ENCODE measurements at places on chromosomes 6 and 20.

DNA sequence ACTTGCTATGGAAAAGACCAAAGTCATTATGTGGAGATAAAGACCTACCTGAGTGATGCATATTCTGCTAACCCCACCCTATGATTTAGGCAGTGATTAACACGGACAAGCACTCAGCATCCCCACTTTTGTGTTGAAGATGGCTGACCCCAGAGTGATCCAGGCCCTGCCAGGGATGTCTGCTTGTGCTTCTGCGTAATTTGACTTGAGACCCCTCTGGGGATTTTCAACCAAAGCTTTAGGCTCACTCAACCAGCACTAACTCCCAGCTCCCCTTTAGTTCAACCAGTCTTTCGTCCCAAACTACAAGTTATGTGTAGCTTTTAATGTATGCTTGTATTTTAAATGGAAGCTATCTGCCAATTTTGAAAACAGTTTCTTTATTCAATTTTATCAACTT lies 538.0 kb upstream of the ID4 start:
- DNase-seq: no peak

DNA sequence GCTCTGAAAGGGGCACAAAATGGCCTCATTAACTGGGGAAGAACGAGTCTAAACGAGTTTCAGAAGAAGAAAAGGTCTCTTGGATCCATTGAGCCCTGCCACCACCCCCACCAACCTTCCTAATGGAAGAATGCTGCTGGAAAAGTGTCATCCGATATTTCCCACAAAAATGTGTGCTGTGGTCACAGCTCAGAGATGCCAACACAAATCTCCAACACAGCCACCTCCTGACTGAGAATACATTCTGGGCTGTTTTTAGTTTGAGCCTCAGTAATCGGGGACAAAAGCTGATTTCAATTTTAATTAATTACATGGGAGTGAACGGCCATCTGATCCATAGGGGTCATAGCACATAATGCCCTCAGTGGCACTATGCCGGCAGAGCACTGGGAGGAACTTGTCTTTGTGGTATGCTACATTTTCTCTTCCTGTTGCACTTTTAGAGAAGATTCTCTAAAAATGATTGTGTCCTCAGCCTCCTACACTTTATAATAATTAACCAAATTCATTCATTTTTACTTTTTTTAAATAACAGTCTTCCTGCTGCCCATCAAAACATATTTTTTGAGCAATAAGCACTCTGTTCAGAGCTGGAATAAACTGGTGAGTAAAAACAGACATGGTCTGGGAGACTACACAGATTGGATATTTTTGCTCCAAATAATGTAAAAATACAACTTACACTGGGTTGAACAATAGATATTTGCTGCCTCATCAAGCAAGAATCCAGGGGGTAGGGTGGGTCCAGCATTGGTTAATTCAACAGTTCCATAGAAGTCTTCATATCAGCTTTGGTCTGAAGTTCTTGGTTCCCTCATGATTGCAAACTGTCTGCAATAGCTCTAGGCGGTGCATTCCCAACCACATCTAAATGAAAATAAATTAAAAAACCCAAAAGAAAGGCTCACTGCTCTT lies 143.6 kb upstream of the TMEM170B start:
- no peak for DNase-seq

GRCh38 chr6:118787724-118788423 lies 106.1 kb upstream of the ASF1A start:
- DNase-seq: no peak

GRCh38 chr20:63775096-63775978 lies 35.8 kb downstream of the SLC2A4RG start:
- DNase-seq: no peak

DNA sequence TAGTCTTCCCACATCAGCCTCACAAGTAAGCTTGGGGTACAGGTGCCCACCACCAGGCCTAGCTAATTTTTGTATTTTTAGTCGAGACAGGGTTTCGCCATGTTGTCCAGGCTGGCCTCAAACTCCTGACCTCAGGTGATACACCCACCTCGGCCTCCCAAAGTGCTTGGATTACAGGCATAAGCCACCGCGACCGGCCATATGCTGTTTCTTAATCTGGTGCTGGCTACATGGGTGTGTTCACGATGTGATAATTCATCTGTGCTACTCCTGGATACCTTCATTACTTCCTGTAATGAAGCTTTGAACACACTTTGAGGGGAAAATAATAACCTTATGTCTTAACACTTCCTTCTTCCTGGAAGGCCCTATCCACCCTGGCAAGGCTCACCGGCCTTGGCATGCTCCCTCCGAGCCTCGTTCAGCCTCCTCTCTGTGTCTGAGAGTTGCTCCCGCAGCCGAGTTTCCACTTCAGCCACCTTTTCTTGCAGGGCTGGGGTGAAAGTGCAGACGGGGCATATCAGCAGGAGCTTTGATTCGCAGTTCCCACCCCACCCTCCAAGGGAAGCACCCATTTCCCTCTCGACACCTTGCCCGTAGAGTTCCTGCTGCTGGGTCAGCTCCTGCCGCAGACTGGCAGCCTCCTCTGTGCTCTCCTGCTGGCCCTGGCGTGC lies 5.6 kb upstream of the PSORS1C2 start:
- no peak for DNase-seq

DNA sequence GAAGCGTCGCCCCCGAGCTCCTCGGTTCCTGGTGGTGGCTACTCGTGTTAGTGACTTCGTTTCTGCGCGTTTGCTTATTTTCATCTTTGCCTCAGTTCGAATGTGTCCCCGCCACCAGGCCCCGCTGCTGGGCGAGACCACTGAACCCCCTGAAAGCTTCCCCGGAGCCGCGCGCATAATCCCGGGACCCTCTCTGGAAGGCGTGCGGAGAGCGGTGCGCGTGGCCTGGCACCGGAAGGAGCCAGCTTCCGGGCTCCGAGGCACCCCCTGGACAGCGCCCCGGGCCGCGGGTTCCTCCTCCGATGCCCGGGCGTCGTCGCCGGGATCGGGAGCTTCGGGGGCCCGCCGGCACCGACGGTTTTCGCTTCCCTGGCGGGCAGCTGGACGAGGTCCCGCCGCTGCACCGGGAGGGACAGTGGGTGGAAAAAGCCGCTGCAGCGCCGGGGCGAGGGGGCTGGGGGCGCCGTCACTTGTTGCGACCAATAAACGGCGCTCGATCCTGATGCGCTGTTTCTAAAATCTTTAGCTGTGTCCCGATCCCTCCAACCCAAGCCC lies 643 bp upstream of the SLC35D3 start:
- no peak for DNase-seq

GRCh38 chr6:9360881-9361280 lies 925.5 kb upstream of the SLC35B3 start:
- no peak for DNase-seq

DNA sequence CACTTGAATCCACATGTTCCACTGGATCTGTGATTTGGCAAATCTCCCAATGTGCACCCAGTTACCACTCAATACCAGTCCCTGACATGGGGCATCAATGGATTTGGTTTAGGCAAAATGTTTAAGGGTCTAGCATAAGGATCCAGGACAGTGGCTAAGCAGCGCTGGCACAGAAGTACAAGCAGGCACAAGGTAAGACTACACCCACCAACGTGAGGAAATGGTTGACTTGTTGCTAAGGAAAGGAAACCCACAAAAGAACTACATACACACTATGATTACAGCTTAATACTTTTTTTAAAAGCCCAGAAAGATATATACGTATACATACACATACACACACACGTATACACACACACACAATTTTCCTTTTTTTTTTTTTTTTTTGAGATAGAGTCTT lies 79.0 kb downstream of the DNAAF9 start:
- no peak for DNase-seq

GRCh38 chr6:136611133-136611532 lies 60.9 kb upstream of the MAP7 start:
- DNase-seq: no peak

- DNase-seq: no peak
These were observed 128.3 kb upstream of the PDE10A start for GRCh38 chr6:165791306-165791705.

- DNase-seq: no peak
These were observed 94.2 kb downstream of the CDS2 start for GRCh38 chr20:5221061-5221430.

- no peak for DNase-seq
These were observed 364.6 kb downstream of the GJA1 start for GRCh38 chr6:121800047-121800446.

GRCh38 chr6:32484614-32484998 lies 44.9 kb downstream of the HLA-DRA start:
- no peak for DNase-seq

DNA sequence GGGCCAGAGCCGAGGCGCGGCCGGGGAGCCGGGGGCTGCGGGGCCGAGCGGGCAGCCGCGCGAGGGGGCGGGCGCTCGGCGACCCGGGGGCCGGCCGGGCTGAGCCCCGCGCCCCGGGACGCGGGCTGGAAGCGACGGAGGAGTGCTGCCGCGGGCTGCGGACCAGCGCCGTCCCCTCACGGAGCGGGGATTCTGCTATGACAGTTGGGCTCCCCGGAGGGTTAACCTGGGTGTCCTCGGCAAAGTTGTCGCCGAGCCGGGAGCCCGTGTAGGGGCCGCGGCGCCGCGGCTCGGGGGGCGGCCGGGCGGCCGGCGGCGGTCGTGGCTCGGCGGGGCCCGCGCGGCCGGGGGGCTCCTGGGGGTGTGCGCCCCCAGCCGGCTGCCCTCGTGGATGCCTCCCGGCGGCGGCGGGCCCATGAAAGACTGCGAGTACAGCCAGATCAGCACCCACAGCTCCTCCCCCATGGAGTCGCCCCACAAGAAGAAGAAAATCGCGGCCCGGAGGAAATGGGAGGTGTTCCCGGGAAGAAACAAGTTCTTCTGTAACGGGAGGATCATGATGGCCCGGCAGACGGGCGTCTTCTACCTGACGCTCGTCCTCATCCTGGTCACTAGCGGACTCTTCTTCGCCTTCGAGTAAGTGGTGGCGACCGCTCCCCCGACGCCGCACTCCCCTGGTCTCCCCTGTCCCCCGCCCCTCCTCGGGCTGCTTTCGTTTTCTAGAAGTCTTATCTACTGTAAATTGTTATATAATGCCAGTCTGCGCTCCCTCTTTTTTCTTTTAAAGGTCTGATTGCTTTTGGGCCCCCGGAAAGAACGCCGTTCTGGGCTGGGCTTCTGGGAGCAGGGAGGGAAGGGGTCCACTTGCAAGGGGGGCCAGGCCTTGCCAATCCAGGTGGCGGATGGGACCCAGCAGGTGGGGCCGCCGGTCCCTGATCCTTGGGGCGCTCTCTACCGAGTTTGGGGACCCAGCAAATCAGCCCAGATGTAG lies 936 bp downstream of the ZDHHC14 start:
- DNase-seq: no peak

- DNase-seq: no peak
These were observed 366.8 kb downstream of the TAF4 start for GRCh38 chr20:61698598-61699494.

GRCh38 chr6:137734875-137735182 lies 132.2 kb upstream of the TNFAIP3 start:
- no peak for DNase-seq

DNA sequence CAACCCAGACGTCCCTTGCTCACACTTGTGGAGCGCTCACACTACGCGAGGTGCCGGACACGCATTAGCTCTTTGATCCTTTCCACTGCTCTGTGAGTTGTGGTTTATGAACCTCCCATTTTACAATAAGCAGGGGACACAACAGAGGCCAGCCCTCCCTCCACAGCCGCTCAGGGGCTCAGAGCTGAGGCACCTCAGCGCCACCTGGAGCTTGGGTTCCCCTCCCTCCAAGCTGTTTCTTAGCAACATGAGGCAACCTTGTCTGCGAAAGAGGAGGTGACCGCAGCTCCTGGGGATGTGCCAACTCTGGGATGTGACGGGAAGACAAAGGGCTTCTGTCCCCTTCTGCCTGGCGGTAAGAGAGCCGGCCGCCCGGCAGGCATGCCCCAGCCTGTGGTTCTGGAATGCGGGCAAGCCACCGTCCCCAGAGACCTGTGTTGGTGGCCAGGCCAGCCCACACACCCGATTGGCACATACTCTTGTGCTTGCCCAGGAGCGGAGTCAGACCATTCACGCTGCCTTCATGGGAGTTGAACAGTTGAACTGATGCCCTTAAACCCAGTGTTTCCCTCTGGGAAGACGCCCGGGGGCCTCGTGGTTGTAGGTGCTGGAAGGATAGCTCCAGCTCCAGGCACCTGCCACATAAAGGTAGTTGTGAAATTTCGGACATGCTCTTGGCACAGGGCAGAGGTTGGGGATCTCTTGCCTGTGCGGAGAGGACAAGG lies 44.5 kb downstream of the RBM38 start:
- DNase-seq: no peak

- DNase-seq: no peak
These were observed 1.8 kb downstream of the EYA4 start for GRCh38 chr6:133242637-133243585.

DNA sequence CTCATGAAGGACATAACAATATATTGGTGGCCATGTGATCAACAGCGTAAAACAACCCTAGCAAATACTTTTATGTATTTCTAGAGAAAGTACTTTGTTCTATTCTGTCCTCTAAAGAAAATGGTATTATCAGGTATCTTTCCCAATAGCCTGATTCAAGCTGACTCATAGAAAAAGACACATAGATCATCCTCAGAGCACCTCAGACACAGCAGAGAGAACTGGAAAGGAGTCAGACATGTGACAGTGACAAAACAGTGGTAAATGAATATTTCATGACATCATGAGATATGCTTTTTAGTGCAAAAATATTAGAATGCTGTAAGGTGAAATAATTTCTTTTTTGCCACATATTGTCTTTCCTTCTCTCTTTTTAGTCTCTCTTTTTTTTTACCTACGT lies 1355.0 kb upstream of the MAP3K7 start:
- no peak for DNase-seq

- DNase-seq: no peak
These were observed 3.1 kb downstream of the PLAGL2 start for GRCh38 chr20:32204205-32205109.

DNA sequence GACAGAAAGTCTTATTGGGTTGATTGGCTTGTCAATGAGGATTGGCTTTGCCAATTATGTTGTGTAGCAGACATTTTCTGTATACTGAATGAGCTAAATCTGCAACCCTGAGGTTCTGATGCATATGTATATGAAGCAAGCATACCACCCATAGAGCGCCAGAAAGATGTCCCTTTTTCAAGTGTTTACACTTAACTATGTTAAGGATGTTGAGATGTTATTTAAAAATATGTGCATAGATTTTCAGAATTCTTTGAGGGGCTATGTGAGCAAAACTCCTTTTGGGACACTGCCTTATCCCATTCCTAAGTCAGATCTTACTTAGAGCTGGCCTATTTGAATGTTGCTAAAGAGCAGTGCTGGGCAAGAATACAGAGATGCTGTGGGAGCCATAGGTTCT lies 1.9 kb downstream of the AIG1 start:
- no peak for DNase-seq
